ENCODE measurements at places on chromosomes 7 and 10.

DNA sequence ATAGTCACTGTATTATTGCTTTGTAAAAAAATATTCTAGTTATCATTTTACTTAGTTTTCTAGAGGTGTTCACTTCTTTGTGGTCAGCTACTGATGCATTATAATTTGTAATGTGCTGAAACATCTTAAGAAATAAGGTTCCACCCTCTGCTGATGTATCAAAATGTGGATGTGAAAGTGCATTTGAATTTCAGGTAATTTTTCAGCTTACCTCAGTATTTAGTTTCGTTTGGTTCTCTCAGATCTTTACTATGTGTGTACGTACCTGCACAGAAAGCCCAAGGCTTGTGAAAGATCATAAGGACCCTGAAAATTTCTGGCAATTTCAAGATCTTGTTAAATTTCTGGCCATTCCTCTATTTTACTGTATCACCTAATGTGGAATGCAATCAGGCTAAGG, 542.3 kb upstream of the TPK1 start:
- no peak for DNase-seq

- no peak for DNase-seq
These were observed 26.5 kb downstream of the LMTK2 start for GRCh38 chr7:98133181-98133580.

- DNase-seq: no peak
These were observed 16.7 kb upstream of the FZD1 start for GRCh38 chr7:91247500-91247899.

DNA sequence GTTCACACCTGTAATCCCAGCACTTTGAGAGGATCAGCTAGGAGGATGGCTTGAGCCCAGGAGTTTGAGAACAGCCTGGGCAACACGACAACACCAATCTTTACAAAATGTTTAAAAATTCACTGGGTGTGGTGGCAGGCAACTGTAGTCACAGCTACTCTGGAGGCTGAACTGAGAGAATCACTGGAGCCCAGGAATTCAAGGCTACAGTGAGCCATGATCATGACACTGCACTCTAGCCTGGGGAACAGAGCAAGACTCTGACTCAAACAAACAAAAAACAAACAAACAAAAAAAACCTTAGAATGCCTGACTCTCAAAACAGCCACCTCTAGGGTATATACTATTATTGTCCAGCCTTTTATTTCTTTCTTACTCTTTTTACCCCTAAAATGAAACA, 56.5 kb upstream of the PAPSS2 start:
- DNase-seq: no peak

DNA sequence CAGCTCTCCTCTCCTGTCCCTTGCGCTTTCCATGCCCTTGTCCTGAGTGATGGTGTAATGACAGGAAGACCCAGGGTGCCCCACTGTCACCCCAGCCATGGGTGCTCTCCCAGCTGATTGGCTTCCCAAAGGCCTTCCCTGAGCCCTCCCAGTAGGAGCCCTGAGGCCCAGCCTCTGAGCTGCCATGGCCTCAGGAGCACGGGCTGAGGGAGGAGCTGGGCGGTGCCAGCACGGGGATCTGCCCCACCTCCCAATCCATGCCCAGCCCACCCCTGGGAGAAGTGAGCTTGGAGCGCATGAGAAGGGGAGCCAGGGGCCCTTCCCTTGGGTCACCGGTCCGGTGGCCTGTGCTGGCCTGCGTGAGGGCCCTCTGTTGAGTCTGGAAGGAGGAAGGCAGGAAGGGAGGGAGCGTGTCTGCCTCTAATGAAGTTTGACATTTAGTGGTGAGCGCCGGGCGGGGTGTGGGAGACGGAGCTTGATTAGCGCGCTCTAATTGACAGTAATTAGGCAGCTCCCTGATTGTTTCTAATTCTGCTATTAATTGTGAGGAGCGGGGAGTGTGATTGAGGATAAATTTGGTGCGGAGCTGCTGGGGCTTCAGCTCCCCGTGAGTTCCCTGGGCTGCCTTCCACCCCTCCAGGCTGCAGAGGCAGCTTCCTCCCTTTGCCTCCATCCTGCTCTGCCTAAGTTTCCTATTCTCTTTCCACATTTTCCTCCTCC, 28.3 kb downstream of the GBX1 start:
- no peak for DNase-seq

DNA sequence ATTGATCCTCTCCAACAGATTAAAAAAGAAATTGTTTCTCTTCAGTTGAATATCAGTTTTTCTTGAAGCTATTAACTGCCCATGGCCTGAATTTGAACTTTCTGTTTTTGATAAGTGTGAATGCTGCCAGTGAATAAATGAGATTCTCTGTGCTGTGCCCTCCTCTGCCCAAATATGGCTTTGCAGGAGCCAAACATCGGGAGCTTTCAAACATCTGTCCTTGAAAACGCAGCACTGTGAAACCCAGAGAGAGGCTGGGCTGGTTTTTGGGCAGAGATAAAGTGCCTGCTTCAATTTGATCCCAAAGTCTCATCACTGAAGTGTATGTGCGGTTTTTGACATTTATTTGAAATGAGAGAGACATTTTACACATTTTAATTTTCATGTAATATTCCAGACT, 268.3 kb upstream of the SHH start:
- no peak for DNase-seq

DNA sequence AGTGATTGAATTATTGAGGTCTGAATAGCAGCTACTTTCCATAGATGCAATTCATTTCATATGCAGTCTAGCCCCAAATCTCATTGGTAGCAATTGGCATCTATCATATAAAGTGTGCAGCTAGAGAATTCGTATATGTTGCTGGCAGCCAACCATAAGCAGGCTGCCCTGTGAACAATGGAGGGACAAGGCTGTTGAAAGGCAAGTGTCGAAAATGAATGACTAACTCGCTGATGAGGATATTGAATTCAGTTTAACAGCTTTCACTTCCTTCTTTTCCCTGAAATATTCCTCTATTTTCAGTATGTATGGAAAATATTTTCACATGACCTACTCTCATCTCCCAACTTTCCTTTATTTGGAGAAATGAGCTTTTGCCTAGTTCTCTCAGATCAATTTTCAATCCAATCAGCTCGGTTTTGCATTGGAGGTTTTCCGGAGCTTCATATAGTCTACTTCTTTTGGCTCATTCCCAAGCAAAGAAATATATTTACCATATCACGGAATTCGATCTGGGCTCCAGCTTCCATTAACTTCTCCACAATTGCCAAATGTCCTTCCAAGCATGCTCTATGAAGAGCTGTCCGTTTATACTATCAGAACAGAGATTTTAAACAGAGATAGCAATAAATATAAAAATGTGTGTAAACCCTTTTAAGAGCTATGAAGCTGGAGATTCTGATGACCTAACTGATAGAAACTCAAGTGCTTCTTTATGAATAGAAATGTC, 3.5 kb downstream of the ANKRD1 start:
- DNase-seq: no peak

DNA sequence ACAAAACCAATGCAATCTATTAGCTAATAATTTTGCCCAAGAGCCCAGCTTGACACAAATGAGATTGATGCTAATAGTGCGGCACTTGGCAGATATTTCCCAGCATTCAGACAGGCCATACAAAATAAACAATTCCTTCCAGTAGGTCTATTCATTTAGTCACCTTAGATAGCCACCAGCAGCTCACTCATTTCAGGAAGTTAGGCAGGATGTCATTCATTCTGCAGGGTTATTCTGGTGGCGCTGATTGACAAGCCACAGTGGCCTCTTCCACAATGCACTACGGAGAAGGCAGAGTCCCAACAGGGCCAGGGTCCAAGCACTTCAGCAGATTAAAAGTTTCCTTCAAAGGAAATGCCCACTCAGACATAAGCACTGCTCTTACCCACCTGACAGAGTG, 55.8 kb downstream of the PIK3AP1 start:
- DNase-seq: no peak

GRCh38 chr10:91803386-91804125, 5.3 kb downstream of the TNKS2 start:
- DNase-seq: no peak

GRCh38 chr10:94105226-94105625, 111.5 kb downstream of the PLCE1 start:
- DNase-seq: no peak

DNA sequence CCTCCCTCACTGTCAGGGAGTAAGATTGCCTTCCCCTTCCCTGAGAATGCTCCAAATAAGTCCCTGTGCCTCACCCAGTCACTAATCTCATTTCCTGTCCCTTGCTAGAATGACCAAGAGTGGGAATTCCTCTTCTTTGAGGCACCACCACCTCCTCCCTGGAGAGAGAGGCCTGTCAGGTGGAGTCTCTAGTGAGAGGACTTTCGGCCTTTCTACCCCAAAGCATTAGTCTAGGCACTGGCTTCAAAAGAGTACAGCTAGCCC, 145.0 kb downstream of the PTPN20 start:
- no peak for DNase-seq

GRCh38 chr7:91228327-91228726, 35.9 kb upstream of the FZD1 start:
- DNase-seq: no peak

GRCh38 chr10:127903789-127904188, 3.1 kb upstream of the PTPRE start:
- DNase-seq: no peak

DNA sequence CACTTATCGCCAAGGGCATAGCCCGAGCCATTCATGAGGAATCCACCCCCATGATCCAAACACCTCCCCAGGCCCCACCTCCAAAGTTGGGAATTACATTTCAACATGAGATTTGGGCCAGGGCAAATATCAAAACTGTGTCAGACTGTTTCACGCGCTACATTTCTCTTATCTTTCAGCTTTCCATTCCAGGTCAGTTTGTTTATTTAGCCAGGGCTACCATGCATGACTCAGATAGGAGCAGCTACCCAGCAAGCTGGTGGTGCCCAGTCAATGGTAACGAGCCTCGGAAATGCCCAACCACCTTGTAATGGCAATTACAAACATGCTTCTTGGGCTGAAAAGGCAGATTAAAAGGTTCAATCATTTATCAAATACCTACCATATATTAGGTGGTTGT, 43.6 kb upstream of the BAMBI start:
- no peak for DNase-seq

GRCh38 chr7:55207436-55208125, 157.6 kb upstream of the LANCL2 start:
- DNase-seq: no peak

GRCh38 chr10:106728232-106728631, 436.3 kb downstream of the SORCS1 start:
- no peak for DNase-seq

- DNase-seq: no peak
These were observed 242.2 kb upstream of the PPP2R2D start for GRCh38 chr10:131658476-131659110.

DNA sequence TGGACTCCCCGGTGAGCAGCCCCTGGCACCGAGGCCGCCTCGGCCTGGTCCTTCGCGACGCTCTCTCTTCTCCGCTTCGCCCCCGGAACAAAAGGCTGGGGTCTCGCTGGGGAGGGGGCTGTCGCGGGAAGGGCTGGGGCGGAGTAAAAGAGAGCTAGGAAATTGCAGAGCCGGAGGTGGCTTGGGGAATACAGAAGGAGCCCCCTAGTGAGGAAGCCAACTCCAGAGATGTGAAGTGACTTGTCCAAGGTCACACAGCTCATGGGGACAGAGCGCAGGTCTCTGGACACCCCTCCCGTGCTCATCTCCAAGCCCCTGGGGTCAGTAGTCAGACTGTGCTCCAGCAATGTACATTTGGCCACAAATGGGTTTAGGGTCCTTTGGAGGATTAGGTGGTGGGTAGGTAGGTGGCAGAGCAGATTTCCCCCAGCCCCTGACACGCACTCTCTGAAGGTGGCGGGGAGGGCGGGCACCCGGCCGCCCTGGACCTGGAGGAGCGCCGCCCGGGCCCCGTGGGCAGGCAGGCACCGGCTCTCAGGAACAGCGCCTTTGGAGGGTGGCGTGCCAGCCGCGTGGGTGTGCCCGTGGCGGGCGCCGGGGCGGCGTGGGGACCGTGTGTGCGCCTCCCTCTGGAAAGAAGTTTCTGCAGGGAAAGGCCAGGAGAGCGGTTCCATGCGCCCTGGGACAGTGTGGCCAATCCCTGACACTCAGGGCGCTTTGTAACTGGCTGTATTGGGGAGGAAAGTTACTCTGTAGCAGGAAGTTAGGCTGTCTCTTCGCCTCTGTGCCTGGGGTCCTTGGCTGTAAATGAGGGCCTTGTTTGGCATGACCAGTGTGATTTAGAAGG, 910 bp downstream of the WIPF3 start:
- DNase-seq: no peak

- DNase-seq: no peak
These were observed 88.3 kb downstream of the C10orf105 start for GRCh38 chr10:71631007-71631861.

DNA sequence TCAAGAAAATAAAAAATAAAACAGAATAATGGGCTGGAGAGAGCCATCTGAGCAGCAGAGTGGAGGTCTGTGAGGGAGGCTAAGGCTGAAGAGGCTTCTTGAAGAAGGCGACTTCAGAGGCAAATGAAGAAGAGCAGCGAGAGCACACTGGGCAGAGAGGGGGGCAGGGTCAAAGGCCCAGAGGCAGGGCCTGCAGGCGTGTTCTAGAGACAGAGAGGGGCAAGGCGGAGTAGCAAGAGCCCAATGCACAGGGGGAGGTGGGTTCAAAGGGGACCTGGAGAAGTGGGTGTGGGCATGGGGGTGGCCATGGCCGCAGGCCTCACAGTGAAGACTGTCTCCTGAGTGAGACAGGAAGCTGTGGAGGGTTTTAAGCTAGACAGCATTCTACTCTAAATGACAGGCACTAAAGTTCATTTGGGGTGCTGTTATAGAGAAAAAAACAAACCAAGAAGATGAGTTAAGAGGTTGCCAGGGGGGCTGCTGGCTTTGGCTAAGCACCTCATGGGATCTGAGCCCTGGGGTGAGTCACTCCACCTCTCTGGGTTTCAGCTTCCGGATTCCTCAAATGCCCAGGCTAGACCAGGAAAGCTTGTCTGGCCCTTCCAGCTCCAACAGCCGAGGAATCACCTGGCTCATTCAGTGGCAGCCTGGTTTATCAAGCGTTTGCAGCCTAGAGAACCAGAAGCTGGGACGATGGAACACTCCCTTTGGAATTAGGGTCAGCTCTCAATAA, 81.7 kb downstream of the DLG5 start:
- no peak for DNase-seq

GRCh38 chr7:116242759-116243158, 32.4 kb downstream of the TES start:
- DNase-seq: no peak

DNA sequence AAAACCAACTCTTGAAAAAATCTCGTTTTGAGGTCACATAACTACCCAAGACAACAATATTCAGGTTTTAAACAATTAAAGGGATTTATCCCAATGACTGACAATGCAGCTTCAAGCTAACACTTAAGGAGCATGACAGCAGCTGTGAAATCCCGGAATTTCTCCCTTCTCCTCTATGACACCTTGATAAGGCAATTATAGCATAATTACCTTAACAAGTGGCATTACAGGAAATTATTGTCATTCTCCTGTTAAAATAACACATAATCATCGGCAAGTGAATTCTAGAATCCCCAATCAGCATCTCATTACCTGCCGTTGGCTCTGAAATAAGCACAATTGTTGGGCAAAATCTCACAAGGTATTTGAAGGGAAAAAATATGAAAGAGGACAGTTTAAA, 417.0 kb upstream of the PFKP start:
- DNase-seq: no peak

DNA sequence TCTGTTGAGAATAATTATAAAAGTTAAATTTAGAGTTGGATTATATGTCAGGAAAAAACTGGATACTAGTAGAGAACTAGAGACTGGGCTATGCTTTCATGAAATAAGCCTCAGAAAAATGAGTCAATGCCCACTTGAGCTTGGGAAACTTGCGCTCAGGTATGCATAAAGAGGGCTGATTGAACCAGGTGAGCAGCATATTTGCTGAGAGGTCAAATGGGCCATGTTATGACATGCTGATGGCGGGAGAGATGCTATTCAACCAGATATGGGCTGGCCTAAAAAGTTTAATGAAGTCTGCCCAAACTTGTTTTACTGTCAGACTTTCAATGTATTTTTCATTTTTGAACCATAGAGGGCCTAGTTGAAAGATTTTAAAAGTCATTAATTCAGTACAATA, 837.6 kb upstream of the GHITM start:
- no peak for DNase-seq
